ENCODE measurements at places on chromosomes 2 and 18. TPM values are rescaled to one million over a fixed set of nuclear protein-coding genes. Genes with fewer than 3 reads are reported as not detected.
A peak's percentile ranks its signal among the peaks of the same experiment; 100 is the strongest.

The GAL3ST2 gene
- 0.72 TPM for total RNA-seq

DNA sequence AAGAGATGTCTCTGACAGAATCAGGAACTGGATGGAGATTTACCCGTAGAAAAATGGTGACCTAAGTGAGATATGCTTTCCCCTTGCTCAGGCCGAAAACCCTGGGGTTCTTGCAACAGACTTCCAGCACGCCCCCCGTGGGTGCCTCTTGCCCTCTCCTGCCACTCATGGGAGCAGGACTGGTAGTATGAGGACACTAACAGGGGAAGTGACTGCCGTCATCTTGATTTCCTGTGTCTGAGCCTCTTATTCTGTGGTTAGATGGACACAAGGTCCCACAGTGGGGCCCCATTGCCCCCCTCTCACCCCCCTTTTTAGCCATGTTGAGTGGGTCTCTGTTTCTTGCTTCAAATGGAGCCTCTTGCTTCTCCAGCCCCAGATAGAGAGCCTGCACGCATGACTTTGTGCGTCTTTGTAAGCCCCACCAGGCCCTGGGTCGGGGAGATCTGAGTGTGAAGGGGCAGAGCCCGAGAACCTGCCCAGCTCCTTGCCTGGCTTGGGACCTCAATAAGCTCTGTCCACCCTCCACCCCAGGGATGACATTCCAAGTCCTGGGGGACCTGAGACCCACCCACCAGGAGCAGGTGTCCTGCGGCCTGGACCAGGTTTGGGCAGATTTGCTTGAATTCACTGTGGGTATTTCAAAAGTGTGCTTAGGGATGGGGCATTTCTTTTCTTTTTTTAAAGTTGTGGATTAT, 12.6 kb downstream of the GNLY start:
- H3K36me3 ChIP-seq: no peaks in the 10 kb centered on the region
- no peak overlapping the region for H3K27ac ChIP-seq
- H3K4me3 ChIP-seq: no peak overlapping the region

The CFAP65 gene
- not detected for total RNA-seq

The TSGA10 gene
- total RNA-seq: 15.0 TPM

- no peaks in the 10 kb centered on the region for H3K27me3 ChIP-seq
- H3K4me1 ChIP-seq: peaks cover 100% of the 10 kb centered on the region
- H3K27ac ChIP-seq: peak overlapping the region; percentile 56
- DNase-seq: no peak
Measured at GRCh38 chr2:177243073-177243472, 21.5 kb downstream of the NFE2L2 start.

GRCh38 chr2:172806493-172806892, 70.8 kb downstream of the RAPGEF4 start:
- peak; percentile 42 for DNase-seq
- H3K4me3 ChIP-seq: no peak overlapping the region
- H3K4me1 ChIP-seq: no peaks in the 10 kb centered on the region

GRCh38 chr18:1499265-1499664, 594.6 kb downstream of the ADCYAP1 start:
- H3K27ac ChIP-seq: no peak overlapping the region
- DNase-seq: no peak
- no peaks in the 10 kb centered on the region for H3K36me3 ChIP-seq
- no peaks in the 10 kb centered on the region for H3K27me3 ChIP-seq
- no peaks in the 10 kb centered on the region for H3K4me1 ChIP-seq

The SPEG gene
- total RNA-seq: 0.18 TPM

The LPIN1 gene
- 9.7 TPM for total RNA-seq

- peak overlapping the region; percentile 54 for H3K27ac ChIP-seq
- peak; percentile 88 for DNase-seq
- peak overlapping the region; percentile 35 for H3K4me3 ChIP-seq
- no peaks in the 10 kb centered on the region for H3K27me3 ChIP-seq
- H3K4me1 ChIP-seq: peaks cover 38% of the 10 kb centered on the region
Measured at GRCh38 chr2:39469807-39470206, 32.7 kb upstream of the MAP4K3 start.

The ESPNL gene
- 0.35 TPM for total RNA-seq

The MARCO gene
- not detected for total RNA-seq

GRCh38 chr2:10659898-10660568, 29.7 kb downstream of the NOL10 start:
- no peaks in the 10 kb centered on the region for H3K27me3 ChIP-seq
- no peak overlapping the region for H3K27ac ChIP-seq
- no peak overlapping the region for H3K4me3 ChIP-seq
- H3K4me1 ChIP-seq: no peaks in the 10 kb centered on the region
- H3K36me3 ChIP-seq: peaks cover 22% of the 10 kb centered on the region

GRCh38 chr18:9160014-9160413, 23.4 kb downstream of the ANKRD12 start:
- no peaks in the 10 kb centered on the region for H3K27me3 ChIP-seq
- no peak overlapping the region for H3K27ac ChIP-seq
- no peaks in the 10 kb centered on the region for H3K36me3 ChIP-seq
- DNase-seq: no peak

GRCh38 chr2:119415630-119416029, 16.0 kb upstream of the TMEM37 start:
- H3K36me3 ChIP-seq: no peaks in the 10 kb centered on the region
- H3K4me1 ChIP-seq: peaks cover 46% of the 10 kb centered on the region
- H3K27me3 ChIP-seq: no peaks in the 10 kb centered on the region
- no peak overlapping the region for H3K4me3 ChIP-seq
- no peak overlapping the region for H3K27ac ChIP-seq
- DNase-seq: no peak

The RAB17 gene
- 70.0 TPM for total RNA-seq

DNA sequence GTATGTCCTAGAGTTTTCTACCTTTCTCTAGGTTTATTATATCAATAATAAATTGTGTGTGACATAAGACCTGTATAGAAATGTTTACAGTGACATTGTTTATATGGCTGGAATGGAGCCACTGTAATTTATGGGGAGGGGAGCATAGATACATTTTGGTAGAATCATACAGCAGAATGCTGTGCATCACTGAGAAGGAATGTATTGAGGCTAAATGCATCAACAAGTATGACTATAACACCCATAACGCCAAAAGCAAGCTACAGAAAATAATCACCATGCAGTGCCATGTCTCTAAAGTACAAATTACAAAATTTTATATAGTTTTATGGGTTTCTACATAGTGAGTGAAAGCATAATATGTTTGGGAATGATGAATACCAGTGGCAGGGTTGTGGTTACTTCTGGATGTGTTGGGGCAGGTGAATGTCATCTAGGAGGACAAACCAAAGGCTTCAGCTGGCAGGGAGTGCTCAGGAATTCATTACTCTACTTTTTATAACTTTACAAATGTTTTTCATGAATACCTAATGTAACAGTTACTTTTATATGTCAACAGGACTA, 226.0 kb upstream of the NETO1 start:
- no peak overlapping the region for H3K4me3 ChIP-seq
- no peaks in the 10 kb centered on the region for H3K4me1 ChIP-seq
- H3K27ac ChIP-seq: no peak overlapping the region
- no peaks in the 10 kb centered on the region for H3K27me3 ChIP-seq

The MFSD2B gene
- 0.93 TPM for total RNA-seq

The ZNF521 gene
- not detected for total RNA-seq

GRCh38 chr2:169005080-169005598, 26.0 kb downstream of the ABCB11 start:
- H3K4me3 ChIP-seq: no peak overlapping the region
- no peaks in the 10 kb centered on the region for H3K4me1 ChIP-seq
- H3K27me3 ChIP-seq: no peaks in the 10 kb centered on the region
- no peaks in the 10 kb centered on the region for H3K36me3 ChIP-seq

- H3K27ac ChIP-seq: no peak overlapping the region
- H3K27me3 ChIP-seq: no peaks in the 10 kb centered on the region
- no peak overlapping the region for H3K4me3 ChIP-seq
Measured at GRCh38 chr2:118614841-118615271, 232.6 kb downstream of the EN1 start.

- no peak overlapping the region for H3K27ac ChIP-seq
- no peaks in the 10 kb centered on the region for H3K4me1 ChIP-seq
- H3K4me3 ChIP-seq: no peak overlapping the region
- no peaks in the 10 kb centered on the region for H3K27me3 ChIP-seq
Measured at GRCh38 chr18:4319738-4320677, 135.1 kb downstream of the DLGAP1 start.

GRCh38 chr2:219737270-219737691, 109.9 kb downstream of the SLC4A3 start:
- H3K36me3 ChIP-seq: no peaks in the 10 kb centered on the region
- DNase-seq: no peak
- no peaks in the 10 kb centered on the region for H3K4me1 ChIP-seq
- no peak overlapping the region for H3K4me3 ChIP-seq
- peaks cover 30% of the 10 kb centered on the region for H3K27me3 ChIP-seq
- H3K27ac ChIP-seq: no peak overlapping the region

GRCh38 chr2:1854729-1855547, 110.6 kb upstream of the PXDN start:
- H3K4me3 ChIP-seq: no peak overlapping the region
- H3K36me3 ChIP-seq: no peaks in the 10 kb centered on the region
- peaks cover 68% of the 10 kb centered on the region for H3K27me3 ChIP-seq

DNA sequence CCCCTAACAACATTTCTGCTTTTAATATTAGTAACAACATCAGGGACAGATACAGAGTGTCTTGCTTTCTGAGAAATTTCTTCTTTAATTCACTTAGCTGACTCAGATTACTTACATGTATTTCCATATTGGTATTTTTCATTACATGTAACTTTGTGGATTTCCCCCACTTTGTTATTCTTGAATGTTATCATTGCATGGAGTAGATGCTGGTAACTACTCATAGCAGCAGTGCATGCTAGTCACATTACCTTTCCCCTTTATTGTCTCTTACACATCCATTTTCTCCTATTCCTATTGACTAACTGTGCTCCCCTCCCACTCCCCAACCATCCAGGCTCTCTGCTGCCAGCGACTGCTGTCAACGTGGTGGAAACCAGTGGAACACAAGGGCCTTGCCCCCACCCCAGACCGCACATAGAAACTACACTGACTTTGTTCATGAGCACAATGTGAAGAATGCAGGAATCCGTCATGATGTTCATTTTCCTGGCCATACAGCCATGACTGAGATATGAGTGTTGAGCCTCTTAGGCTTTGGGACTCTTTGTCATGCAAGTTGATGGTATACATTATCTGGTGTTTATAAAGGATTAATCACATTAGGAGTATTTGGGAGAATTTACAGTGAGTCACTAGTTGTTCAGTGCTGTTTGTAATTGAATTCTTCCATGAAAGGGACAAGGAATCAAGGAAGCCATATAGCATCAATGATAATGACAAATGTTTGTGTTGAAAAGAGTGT, 91.0 kb downstream of the EPB41L5 start:
- DNase-seq: no peak
- H3K27ac ChIP-seq: no peak overlapping the region
- H3K27me3 ChIP-seq: no peaks in the 10 kb centered on the region
- H3K36me3 ChIP-seq: peaks cover 1% of the 10 kb centered on the region
- H3K4me1 ChIP-seq: no peaks in the 10 kb centered on the region
- H3K4me3 ChIP-seq: no peak overlapping the region

GRCh38 chr2:159209341-159210306, 76.9 kb downstream of the WDSUB1 start:
- peaks cover 16% of the 10 kb centered on the region for H3K4me1 ChIP-seq
- no peaks in the 10 kb centered on the region for H3K27me3 ChIP-seq
- no peaks in the 10 kb centered on the region for H3K36me3 ChIP-seq
- H3K4me3 ChIP-seq: no peak overlapping the region

The STRADB gene
- 66.6 TPM for total RNA-seq

DNA sequence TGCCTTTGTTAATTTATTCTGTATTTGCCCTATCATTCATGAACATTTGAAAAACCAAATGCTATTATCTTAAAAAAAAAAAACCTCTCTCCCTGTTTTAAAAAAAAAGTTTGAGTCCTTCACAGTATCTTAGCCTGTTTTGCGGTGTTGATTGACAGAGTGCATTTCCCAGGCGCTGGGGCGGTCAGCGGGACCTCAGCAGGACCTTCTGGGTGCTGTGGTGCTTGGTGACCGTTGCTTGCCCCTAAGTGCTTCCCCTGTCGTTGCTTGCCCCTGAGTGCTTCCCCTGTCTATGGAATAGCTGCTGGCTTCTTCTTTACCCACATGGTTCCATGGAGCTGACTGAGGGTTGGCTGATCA, 12.1 kb downstream of the ATP6V1C2 start:
- H3K4me1 ChIP-seq: peaks cover 14% of the 10 kb centered on the region
- no peak for DNase-seq
- no peaks in the 10 kb centered on the region for H3K36me3 ChIP-seq

The GPR155 gene
- total RNA-seq: 0.15 TPM

- H3K36me3 ChIP-seq: no peaks in the 10 kb centered on the region
- no peak overlapping the region for H3K4me3 ChIP-seq
- 0 out of 2 replicates have a peak, but pooled peaks cover 9% of the 10 kb centered on the region for H3K4me1 ChIP-seq
- no peak overlapping the region for H3K27ac ChIP-seq
Measured at GRCh38 chr2:237870754-237871651, 11.6 kb downstream of the RAMP1 start.

DNA sequence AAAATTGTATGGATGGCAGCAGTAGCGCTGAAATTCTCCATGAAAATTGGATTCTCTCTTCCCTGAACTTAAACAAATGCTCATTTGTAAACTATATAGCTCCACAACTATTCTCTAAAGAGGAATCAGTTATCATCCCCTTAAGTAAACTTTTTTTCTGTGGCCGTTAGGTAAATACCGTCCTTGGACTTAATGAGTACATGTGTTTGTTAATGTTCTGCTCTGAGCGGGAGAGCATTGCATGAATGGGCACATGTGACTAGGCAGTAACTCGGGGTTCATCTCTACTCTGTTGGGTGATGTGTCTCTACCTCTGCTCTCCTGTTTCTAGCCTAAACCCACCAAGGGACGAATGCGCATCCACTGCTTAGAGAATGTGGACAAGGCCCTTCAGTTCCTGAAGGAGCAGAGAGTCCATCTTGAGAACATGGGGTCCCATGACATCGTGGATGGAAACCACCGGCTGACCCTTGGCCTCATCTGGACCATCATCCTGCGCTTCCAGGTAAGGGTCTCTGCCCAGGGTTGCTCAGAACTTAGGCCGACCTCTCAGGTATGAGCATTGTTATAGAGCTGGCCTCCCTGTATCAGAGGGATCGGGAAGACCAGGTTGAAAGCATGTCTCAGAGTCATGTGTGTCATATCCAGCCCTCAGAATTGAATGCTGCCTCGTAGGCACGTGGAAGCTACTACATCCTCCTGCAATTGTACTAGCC, 111.5 kb upstream of the EML6 start:
- no peaks in the 10 kb centered on the region for H3K27me3 ChIP-seq
- DNase-seq: no peak
- no peak overlapping the region for H3K4me3 ChIP-seq
- H3K4me1 ChIP-seq: peaks cover 88% of the 10 kb centered on the region

GRCh38 chr18:2998644-2999043, 14.3 kb downstream of the LPIN2 start:
- H3K4me1 ChIP-seq: peaks cover 94% of the 10 kb centered on the region
- no peaks in the 10 kb centered on the region for H3K27me3 ChIP-seq
- no peak for DNase-seq
- H3K36me3 ChIP-seq: peaks cover 5% of the 10 kb centered on the region

The SUMO1 gene
- total RNA-seq: 173 TPM

GRCh38 chr2:132441051-132441450, 24.4 kb downstream of the GPR39 start:
- peaks cover 33% of the 10 kb centered on the region for H3K4me1 ChIP-seq
- H3K4me3 ChIP-seq: no peak overlapping the region
- no peak overlapping the region for H3K27ac ChIP-seq
- H3K36me3 ChIP-seq: no peaks in the 10 kb centered on the region
- DNase-seq: no peak

- no peaks in the 10 kb centered on the region for H3K4me1 ChIP-seq
- DNase-seq: peak; percentile 19
Measured at GRCh38 chr18:74819433-74820059, 221.9 kb downstream of the ZNF407 start.

- H3K36me3 ChIP-seq: peaks cover 12% of the 10 kb centered on the region
- DNase-seq: no peak
- no peak overlapping the region for H3K27ac ChIP-seq
- H3K27me3 ChIP-seq: no peaks in the 10 kb centered on the region
Measured at GRCh38 chr2:64090264-64090663, 54.0 kb downstream of the PELI1 start.

GRCh38 chr2:241869087-241869961, at the start of gene RTP5:
TSS of gene RTP5 (plus strand) at chr2:241869729. CDS start at chr2:241869757, 28 bp downstream.
- H3K36me3 ChIP-seq: no peaks in the 10 kb centered on the region
- no peak for DNase-seq
- H3K27ac ChIP-seq: no peak within 1 kb of the TSS
- H3K4me1 ChIP-seq: no peaks in the 10 kb centered on the region
